ENCODE measurements at places on chromosomes 5 and 9.

GRCh38 chr5:94967525-94967924, 317.4 kb downstream of the MCTP1 start:
- DNase-seq: no peak

DNA sequence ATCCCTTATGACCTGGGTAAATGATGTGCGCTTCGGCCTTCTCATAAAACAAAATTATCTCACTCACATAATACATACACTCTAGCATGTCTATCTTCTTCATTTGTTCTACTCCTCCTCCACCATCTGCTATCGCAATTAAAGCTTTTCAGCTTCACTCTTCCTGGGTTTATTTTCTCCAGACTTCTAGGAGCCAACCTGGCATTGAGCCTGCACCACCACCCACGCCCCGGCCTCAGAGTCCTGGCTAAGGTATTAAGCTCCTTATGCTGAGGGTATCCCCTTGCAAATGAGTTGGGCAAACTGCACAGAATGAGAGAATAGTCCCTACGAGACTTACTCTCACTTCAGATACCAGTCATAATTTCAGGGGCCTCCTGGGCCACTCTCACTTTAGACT, 236.1 kb upstream of the CDH12 start:
- no peak for DNase-seq

- DNase-seq: no peak
Measured at GRCh38 chr9:20512106-20512505, 110.2 kb downstream of the MLLT3 start.

DNA sequence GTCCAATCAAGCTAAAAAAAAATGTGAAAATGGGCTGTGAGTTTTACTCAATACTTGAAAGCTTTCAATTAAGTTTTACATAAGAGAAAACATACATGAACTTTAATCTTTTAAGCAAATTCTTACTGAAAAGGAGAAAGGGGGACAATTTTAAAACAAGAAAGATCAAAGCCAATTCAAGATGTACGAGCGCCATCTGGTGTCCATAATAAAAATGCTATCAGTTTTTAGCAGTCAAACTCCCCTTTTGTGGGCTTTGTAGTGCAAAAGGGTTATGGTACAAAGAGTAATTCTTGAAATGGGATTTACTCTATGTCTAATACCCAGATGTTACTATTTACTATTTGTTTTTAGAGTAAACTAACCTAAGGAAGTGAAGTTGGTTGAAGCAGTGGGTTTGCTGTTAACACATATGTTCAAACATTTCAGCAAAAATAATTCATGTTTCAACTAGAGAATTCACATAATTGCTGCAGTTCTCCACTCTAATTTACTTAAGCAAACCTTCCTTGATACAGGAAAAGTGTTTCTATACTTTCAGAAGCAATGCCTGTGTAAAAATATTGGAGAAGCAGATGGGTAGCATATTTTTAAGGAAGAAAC, 228.2 kb upstream of the TYRP1 start:
- DNase-seq: no peak

DNA sequence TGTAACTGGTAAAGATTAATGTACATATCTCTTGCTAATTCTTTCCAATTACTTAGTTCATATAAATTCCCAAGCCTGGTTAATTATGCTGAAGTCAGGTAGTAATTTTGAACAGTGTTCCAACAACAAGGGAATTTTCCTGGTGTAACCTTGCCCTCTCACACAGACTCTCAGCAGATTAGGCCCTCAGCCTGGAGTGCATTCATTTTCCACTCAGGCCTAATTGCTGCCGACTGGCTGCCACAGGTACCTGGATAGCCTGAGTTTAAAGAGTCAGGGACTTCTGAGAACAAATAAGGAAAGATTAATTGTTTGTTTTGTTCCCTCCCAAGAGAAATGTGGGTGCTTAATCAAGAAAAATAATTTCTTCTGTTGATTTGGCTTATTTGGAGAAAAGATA, 71.4 kb downstream of the PPIC start:
- DNase-seq: no peak

DNA sequence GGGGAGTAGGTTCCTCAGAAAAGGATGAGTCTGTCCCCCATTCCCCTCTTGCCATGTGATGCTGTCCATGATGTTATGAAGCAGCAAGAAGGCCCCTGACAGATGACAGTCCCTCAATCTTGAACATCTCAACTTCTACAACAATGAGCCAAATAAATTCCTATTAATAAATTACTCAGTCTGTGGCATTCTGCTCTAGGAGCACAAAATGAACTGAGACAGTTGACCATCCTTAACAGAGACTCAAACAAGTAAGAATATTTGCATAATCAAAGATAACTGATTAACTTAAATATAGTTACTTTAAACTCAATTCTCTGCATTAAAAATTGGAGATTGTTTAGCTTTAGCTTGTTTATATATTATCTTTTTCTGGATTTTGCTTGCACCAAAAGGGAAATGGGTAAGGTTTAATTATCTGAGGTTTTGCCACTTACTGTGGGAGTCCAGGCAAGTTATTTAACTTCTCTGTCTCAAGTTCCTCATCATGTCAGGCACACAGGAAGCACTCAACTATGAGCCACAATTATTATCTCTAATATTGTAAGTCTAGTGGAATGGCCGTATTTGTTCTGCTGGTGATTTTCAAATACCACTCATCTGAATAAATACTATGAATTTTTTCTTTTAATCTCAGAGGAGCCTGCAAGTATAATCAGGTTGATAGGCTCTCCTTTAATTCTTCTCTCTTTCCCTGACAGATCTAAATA, 162.9 kb downstream of the TSSK1B start:
- DNase-seq: no peak

DNA sequence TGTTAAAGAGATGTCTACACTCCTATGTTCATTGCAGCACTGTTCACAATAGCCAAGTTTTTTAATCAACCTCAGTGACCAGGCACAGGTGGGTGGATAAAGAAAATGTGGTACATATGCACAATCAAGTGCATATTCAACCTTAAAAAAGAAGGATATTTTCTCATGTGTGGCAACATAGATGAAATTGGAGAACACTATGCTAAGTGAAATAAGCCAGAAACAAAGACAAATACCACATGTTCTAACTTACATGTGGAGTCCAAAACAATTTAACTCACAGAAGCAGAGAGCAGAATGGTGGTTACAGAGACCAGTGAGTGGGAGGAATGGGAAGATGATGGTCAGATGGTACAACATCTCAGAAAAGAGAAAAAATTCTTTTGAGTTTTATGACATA, 31.8 kb downstream of the ANXA1 start:
- DNase-seq: no peak

GRCh38 chr9:135827866-135828580, 79.3 kb downstream of the CAMSAP1 start:
- DNase-seq: no peak

- DNase-seq: no peak
Measured at GRCh38 chr5:141479776-141480175, 4.0 kb downstream of the PCDHGC3 start.

GRCh38 chr9:87854580-87854955, 28.1 kb upstream of the SPATA31E1 start:
- no peak for DNase-seq

- DNase-seq: no peak
Measured at GRCh38 chr5:27639005-27639612, 600.7 kb upstream of the CDH9 start.

DNA sequence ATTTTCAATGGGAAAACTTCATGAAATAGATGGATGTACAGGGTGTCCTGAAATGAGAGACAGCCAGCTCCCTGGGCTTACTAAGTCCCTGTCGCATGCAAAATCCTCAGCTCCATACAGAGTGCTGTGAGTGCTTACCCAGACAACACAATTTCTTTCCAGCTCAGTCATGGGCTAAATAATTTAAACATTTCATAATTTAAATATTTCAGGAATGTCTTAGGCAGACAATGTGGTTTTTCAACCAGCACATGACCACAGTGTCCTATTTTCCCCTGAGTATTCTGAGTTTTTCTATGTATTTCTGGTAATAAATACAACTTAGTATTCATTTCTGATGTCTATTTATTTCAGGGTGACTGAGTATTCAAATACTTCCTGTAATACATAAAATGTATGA, 188.5 kb upstream of the SNX2 start:
- DNase-seq: no peak

DNA sequence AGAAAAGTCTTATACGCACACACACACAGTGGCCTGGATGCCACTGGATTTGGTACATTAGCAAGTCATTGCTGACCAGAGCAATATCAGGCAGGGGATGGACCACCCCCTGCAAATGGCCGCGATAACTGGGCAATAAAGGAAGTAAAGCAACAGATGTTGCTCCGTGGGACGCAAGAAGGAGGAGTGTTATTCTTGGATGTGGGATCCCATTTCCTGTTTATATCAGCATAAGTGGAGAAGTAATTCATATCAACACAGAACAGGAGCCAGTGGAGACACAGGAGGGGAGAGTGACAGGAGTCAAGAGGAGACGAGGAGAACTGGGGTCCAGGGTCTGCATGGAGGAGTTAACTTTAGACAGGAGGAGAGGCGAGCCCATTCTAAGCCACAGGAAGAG, 18.4 kb downstream of the RUFY1 start:
- DNase-seq: no peak

- DNase-seq: no peak
Measured at GRCh38 chr9:12964271-12964670, 189.5 kb downstream of the LURAP1L start.

- DNase-seq: no peak
Measured at GRCh38 chr5:17897776-17898175, 263.5 kb downstream of the TAF11L14 start.

DNA sequence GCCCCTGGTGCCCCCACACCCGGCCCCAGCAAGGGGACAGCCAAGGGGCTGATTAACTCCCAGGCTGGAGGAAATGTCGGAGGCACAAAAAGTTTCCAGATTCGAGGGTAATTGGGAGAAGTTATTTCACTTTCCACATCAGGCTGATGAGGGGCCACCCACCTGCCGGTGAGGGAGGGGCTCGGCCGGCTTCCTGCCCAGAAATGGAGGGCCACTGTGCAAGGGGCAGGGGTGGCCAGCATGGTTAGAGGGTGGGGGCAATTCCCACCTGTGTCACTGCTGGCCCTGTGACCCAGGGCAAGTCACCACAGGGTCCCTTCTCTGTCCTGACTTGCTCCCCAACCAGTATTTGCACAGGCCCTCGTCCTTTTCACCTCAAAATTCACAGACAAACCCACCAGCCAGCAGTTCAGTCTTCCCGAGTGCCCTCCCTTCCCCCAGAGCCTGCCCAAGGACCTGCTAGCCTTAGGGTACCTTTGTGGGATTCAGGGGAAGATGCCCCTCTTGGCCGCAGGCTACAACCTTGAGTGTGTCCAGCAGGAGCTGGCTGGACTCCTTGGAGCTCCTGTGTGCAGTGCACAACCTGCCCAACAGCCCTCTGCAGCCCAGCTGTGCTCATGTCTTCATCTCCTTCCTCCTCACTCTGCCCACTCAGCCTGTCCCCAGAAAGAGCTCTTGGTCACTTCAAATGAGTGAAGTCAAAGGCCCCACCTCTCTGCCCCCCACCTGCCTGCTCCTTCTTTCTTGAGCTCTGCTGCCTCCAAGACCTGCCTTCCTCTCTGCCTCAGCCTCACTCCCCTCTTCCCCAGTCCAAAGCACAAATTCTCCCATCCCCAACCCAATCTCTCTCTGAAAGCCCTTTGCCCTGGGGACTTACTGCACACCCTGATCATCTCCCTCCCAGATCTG, 130.5 kb downstream of the BARX1 start:
- DNase-seq: no peak

DNA sequence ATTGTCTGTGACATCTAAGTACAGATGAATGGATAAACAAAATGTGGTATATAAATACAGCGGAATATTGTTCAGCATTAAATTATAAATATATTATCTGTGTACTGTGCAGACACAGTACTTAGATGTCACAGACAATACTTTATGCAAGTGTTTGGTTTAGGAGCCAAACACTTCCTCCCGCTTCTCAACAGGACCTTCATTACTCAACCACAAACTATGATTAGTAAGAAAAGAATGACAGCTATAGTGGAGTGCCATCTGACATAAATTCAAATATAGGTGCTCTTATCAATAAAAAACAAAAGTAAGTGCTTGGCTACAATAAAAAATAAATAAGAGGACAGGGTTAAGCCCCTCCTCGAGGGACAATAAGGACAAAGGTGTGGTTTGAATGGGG, 38.9 kb upstream of the STX17 start:
- no peak for DNase-seq

- no peak for DNase-seq
Measured at GRCh38 chr5:137333475-137333874, 165.7 kb downstream of the SPOCK1 start.

GRCh38 chr9:7209016-7209715, 451.4 kb downstream of the KDM4C start:
- no peak for DNase-seq

DNA sequence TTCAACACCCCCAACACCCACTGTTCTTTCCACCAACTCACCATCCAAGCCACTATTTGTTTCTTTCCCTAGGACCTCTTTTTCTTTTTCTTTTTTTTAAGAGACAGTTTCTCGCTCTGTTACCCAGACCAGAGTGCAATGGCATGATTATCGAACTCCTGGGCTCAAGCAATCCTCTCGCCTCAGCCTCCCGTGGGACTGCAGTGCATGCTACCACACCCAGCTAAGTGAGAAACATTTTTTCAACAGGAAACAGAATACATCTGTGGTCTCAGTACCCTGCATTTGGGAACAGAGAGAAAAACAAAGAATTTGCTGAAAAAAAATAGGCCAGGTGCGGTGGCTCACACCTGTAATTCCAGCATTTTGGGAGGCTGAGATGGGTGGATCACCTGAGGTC, 24.6 kb downstream of the B4GALT1 start:
- DNase-seq: no peak

GRCh38 chr5:29252390-29252789, 1941.1 kb upstream of the CDH6 start:
- no peak for DNase-seq

DNA sequence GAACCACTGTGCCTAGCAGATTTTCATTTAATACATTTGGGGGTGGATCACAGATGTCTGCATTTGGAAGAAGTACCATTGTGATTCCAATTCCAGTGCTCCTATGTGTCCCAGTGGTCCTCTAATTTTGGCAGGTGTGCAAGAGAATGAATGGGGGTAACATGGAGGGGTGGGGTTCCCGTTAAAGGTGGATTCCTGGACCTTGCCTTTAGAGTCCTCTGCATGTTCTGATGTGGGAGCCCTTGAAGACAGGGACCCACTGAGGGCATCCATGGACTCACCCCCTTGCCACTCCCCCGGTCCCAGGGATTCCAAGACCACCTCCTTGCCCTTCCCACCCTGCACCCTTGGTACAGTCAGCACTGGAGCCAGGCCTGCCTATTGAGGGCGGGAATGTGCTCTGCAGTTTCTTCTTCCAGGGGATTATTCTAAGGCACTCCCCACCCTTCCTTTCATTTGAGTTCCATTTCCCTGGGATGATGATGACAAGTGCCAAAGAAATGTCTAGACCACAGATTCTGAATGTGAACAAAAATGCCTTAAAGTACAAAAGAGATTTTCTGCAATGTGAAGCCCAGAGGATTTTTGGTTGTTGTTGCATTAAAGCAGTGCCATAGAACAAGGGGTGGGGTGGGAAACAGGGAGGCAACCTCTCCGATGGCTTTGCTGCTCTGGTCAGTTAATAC, 119.4 kb upstream of the PTCH1 start:
- no peak for DNase-seq

- DNase-seq: no peak
Measured at GRCh38 chr9:27447031-27447683, 76.9 kb upstream of the IFNK start.

Data from cortex of kidney (tissue), 1 donor.